Stimulated activated naive B cell treated with anti-CD40 and anti-IgM and Interleukin-4, amounts not matched to agents 10 μg/mL and 1 μg/mL and 100 μg/mL, for 72 hours (primary cell): ENCODE measurements at places on chromosomes 5 and 9.

DNA sequence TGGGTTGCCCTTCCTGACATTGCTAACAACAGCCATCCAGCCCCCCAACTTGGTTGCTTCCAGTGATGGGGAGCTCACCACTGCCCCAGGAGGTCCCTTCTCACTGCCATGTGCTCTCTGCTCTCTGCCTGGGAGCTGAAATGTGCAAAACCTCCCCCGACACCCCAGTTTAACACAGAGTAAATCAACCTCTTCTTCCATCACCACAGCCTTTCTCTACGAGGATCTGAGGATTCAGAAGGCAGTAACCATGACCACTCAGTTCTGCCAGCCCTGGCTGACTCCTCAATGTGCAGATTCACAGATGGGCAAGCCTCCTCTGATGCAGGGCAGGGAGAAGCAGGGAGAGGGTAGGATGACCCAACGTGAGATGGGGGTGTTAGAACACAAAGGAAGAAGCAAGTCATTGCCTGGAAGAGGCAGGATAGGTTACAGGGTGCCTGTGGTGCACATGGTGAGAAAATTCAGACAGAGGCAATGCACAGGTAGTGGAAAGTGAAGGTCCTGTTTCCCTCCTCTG lies 185.0 kb downstream of the DAB2IP start:
- H3K4me1 ChIP-seq = no peaks in the 10 kb centered on the region
- no peaks in the 10 kb centered on the region for H3K36me3 ChIP-seq
- H3K4me3 ChIP-seq = no peak overlapping the region
- DNase-seq = no peak

DNA sequence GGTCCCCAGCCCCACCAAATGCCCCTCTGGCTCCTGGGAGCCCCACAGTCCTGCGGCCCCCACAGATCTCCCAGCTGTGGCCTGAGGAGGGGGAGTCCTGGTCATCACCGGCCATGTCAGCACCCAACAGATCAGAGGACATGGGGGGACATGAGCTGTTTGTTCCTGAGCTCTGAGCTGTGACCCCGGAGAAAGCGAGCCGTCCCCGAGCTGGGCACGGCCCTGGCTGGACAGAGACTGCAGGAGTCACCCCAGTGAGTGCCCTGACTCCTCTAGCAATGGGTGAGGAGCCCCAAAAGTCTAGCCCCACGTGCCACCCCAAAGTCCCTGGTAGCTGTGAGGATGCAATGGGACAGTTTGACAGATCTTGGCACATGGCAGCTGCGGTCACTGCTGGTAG lies 25.7 kb downstream of the CCDC187 start:
- peaks cover 15% of the 10 kb centered on the region for H3K4me1 ChIP-seq
- no peak for DNase-seq
- no peaks in the 10 kb centered on the region for H3K36me3 ChIP-seq
- no peak overlapping the region for H3K27ac ChIP-seq
- H3K27me3 ChIP-seq = peaks cover 21% of the 10 kb centered on the region

GRCh38 chr5:14284392-14285148 lies 141.4 kb downstream of the TRIO start:
- H3K4me3 ChIP-seq = no peak overlapping the region
- H3K27me3 ChIP-seq = no peaks in the 10 kb centered on the region
- peaks cover 57% of the 10 kb centered on the region for H3K36me3 ChIP-seq
- no peak overlapping the region for H3K27ac ChIP-seq
- peaks cover 24% of the 10 kb centered on the region for H3K4me1 ChIP-seq

GRCh38 chr5:57561231-57561842 lies 78.7 kb upstream of the ACTBL2 start:
- no peak overlapping the region for H3K4me3 ChIP-seq
- H3K36me3 ChIP-seq = no peaks in the 10 kb centered on the region
- DNase-seq = no peak
- no peaks in the 10 kb centered on the region for H3K27me3 ChIP-seq

- H3K4me1 ChIP-seq = no peaks in the 10 kb centered on the region
- H3K27me3 ChIP-seq = no peaks in the 10 kb centered on the region
- H3K4me3 ChIP-seq = no peak overlapping the region
These were observed 1761.9 kb upstream of the ACO1 start for GRCh38 chr9:30622561-30622960.

- H3K36me3 ChIP-seq = no peaks in the 10 kb centered on the region
- H3K4me3 ChIP-seq = no peak overlapping the region
- peaks cover 21% of the 10 kb centered on the region for H3K4me1 ChIP-seq
- no peak for DNase-seq
- peaks cover 8% of the 10 kb centered on the region for H3K27me3 ChIP-seq
These were observed 62.2 kb upstream of the SPIN1 start for GRCh38 chr9:88326015-88326414.

DNA sequence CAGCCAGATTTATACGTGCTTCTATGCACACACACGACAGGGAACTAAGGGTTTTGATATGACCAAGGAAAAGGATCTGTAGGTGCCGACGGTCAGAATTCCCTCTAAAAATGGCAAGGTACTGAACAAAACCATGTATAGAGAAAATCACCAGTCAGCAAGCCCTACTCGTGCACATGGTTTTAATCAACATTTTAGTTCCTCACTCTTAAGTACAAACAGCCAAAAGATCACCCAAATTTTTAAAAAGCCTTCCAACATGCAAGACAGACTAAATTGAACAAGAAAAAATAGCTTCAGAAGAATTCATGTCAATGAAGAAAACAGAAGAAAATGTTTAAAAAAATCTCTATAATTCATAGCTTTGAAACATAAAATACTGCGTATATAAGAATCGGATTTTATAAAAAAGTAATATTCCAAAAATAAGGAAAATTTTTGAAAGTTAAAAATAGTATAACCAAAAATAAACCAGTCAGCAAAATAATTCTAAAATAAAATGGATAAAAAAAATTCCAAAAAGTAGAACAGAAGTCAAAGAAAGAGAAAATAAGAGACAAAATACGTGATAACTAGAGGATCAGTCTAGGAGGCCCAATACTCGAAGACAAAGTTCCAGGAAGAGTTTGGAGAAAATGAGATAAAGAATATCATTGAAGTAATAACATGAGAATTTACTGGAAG lies 43.0 kb upstream of the KCNV2 start:
- no peak for DNase-seq
- peaks cover 3% of the 10 kb centered on the region for H3K36me3 ChIP-seq
- H3K4me3 ChIP-seq = no peak overlapping the region
- H3K4me1 ChIP-seq = no peaks in the 10 kb centered on the region
- H3K27me3 ChIP-seq = no peaks in the 10 kb centered on the region
- H3K27ac ChIP-seq = no peak overlapping the region
